ENCODE measurements at places on chromosomes 5 and 9. TPM values are rescaled to one million over a fixed set of nuclear protein-coding genes. Genes with fewer than 3 reads are reported as not detected.

The GALT gene
- 52.6 TPM for total RNA-seq

The RACK1 gene
- total RNA-seq = 3,198 TPM

The TCOF1 gene
- 40.0 TPM for total RNA-seq

The GRM6 gene
- not detected for total RNA-seq

The BAAT gene
- total RNA-seq = not detected

The DMRTA1 gene
- 0.76 TPM for total RNA-seq

The CCNJL gene
- not detected for total RNA-seq

The STC2 gene
- total RNA-seq = 1.5 TPM

The CDK5RAP2 gene
- 46.5 TPM for total RNA-seq

The IFNA13 gene
- total RNA-seq = not detected

The NIM1K gene
- not detected for total RNA-seq

The PLEKHG4B gene
- total RNA-seq = 0.37 TPM

The INSL6 gene
- total RNA-seq = not detected

The TOR1B gene
- 15.3 TPM for total RNA-seq

The ZDHHC21 gene
- 54.9 TPM for total RNA-seq

The ARID3C gene
- 0.82 TPM for total RNA-seq

The LCN9 gene
- not detected for total RNA-seq

The SLF1 gene
- total RNA-seq = 16.8 TPM

The ADAMTS16 gene
- total RNA-seq = under 0.01 TPM

The SPATA31E1 gene
- total RNA-seq = not detected

The PKD2L2 gene
- total RNA-seq = not detected

The NRG2 gene
- total RNA-seq = 2.5 TPM

The CRHBP gene
- total RNA-seq = not detected

The JAK2 gene
- total RNA-seq = 47.1 TPM

The PLPP1 gene
- total RNA-seq = 133 TPM

Measured in uterus (tissue), 4 donors.